CD8-positive, alpha-beta memory T cell (primary cell): ENCODE measurements at places on chromosomes 7 and 10.

DNA sequence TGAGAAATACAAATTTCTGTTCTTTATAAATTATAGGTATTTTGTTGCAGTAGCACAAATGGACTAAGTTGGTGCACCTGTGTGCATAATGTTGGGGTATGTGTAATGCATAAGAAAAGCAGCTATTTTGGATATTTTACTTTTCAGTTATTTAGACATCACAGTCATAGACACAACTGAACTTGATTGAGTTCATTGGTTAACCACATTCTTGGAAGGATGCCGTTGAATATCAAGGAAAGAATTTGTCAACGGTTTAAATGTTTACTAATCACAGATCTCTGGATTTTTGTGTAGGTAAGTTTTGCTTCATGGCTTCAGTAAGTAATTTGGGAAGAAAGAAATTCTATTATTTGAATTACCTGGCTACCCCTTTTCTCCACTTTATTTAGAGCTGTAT, 4.1 kb downstream of the OTUD1 start:
- no peak for DNase-seq

DNA sequence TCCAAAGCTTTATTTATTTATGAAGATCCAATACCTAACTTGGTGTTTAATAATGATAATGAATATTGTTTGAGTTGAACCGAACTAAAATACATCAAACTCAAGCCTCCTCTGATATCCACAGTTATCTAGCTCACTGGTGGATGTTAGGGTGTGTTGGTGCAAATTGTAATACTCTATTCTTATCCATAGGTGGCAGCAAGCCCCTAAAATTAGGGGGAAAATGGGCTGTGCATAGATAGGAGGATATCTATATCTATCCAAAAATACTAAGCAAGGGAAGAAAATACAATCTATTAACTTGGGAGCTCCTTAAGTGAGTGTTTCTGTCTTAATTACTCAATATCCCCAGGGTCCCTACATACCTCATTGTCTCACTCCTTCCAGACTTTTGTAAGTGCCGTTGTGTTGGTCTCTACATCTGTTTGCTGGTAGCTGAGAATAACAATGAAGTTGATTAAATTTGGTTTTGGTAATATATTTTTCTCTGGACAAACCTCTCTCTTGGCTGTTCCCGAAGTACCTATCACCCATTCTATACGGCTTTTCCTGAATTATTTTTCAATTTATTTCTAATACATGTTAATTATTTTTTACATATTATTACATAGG, 55.0 kb upstream of the VWDE start:
- peak; percentile 12 for DNase-seq

DNA sequence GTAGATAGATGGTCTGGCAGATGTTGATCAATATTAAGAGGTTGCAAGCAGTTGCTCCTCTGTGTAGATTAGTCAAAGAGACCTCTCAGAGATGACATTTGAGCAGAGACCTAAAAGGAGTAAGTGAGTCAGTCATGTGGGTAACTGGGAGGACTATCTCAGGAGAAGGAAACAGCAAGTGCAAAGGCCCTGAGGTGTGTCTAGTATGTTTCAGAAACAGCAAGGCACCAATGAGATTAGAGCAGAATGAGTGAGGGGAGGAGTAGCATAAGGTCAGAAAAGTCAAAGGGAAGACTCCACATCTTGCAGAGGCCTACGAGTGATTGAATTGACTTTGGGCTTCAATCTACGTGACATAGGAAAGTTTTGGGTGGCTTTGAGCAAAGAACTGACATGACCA, 89.8 kb upstream of the COL1A2 start:
- DNase-seq: no peak

GRCh38 chr7:19110776-19111175, 6.7 kb downstream of the TWIST1 start:
- no peak for DNase-seq

DNA sequence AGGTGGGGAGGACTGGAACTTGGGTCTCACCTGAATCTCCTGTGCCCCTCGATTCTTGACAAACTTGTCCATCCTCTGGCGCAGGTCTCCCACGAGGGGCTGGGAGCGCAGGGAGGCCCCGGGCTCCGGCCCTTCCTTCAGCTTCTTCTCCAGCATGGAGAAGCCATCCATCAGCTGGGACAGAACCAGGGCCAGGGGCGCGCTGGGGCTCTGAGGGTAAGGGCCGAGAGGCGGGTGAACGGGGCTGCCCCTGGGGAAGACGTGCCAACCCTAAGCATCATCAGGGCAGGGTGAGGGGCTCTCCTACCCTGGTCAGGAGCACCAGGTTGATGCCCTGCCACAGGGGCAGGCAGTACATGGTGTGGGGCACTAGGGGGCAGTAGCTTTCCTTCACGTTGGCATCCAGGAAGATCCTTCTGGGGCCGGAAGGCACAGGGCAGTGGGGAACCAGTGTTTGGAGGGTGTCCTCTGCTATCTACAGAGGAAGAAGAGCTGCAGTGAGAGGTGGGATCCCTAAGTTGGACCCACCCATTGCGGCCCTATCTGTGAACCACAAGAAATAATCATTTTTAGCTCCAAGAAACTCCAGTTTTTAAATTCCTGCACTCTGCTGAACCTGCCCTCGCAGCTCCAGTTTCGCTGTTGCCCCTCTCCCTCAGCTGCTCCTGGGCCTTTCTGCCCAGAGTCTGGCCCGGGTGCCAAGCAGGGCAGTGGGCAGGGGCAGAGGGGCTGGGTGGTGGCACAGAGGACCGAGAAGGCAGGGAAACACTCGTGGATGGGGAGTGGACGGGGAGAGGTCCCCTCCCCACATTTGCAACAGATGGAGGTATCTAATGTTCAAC, 10.8 kb upstream of the PYROXD2 start:
- DNase-seq: peak; percentile 56

GRCh38 chr10:68424454-68425014, 17.5 kb upstream of the RUFY2 start:
- no peak for DNase-seq

DNA sequence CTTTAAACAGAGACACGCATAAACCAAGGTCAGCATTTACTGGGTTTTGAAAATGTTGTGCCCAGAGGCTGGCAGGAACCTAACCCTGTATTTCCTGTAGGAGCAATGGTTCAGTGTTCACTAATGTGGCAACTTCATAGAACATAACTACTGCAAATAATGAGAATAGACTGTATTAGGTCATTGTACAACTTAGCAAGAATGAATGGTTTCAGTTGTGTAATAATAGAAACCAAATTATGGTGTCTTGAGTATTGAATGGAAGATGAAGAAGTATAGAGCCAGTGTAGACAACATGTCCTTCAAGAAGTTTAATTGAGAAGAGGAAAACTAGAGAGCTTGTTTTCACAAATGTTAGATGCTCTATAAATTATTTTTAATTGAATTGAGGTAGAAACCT, 172.5 kb downstream of the BUB3 start:
- DNase-seq: no peak

DNA sequence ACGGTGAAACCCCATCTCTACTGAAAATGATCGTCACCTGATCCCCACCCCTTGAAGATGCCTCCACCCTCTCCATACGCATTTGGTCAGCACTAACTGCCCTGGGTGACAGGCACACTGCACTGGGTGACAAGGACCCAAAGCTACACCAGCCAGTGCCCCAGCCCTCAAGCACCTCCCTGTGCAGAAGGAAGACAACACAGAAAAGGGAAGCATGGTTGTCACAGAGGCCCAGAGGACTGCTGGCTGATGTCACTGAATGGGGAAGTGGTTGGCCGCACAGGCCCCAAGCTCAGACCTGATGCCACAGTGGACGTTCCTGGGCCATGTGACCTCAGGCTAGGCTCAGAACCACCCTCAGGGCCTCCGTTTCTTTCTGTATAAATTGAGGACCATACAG, 4.2 kb upstream of the PILRA start:
- DNase-seq: peak; percentile 21

- DNase-seq: no peak
Observed at GRCh38 chr7:151652111-151652510, 132.4 kb upstream of the RHEB start.

DNA sequence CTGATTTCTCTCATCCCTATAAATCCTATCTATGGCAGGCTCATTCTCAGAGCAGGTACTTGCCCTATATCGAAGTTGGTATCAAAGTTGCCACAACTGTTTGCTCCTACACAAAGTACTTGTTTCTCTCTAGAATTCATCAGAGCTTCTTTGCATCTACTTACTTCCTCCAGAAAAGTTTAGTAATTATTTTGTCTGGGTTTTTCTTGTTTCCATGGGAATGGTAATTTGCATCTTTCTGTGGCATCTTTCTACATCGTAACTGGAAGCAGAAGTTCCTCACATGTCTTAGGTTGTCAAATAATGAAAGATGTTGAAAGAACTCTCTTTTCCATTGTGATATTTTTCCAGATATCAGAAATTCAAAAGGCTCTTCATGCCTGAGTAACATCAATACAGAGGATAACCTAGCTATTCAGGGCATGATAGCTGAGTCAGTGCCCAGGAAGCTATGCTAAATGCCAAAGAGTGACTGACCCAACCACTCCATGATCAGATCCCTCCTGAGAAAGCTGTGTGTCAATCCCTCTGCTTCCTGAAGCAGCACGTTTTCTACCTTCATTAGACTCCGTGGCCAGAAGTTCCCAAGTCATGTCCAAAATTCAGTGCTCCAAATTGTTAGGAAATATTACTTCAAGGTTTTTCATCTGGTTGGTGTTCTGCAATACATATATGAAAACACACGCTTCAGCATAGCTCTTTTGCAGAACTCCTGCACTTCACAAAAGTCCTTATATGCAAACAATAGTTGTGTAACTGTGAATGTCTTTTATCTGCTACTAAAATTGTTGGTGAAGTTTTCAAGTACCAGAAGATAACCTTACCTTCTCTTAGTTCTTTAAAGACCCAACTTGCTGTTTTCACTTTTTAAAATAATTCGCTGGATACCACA, 216.5 kb downstream of the VTI1A start:
- no peak for DNase-seq

DNA sequence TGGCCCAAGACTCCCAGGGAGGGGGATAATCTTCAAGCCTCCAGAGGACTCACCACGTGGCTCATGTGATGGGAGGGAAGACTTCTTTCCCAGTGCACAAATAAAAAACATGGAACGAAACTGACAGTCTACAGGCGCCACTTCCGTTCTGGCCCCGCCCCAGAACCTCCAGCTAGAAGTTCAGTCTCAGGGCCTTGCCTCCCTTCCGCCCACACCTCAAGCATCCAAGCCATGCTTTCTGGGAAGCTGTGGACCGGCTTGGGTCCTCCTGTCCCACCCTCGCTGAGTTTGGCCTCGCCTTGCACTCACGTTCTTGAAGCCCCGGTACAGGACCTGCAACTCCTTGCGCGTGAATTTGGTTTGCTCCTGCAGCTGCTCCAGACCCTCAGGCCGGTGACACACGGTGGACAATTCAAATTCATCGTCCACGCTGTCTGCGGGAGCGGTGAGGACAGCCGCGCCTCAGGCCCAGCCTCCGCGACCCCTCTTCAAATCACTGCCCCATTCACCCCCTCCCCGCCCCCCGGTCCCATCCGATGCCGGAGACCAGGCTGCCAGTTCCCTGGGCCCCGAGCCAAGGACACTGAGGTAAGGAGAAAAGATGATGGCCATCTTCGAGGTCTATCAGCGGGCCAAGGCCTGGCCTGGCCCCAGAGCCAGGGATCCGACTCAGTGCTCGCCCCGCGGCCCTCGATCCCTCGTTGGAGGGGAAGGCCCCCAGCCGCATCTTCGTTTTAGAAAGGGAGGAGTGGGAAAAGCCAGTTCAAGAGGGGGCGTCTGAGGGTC, 10.7 kb upstream of the OGA start:
- DNase-seq: peak; percentile 57

- no peak for DNase-seq
Observed at GRCh38 chr10:69228151-69228550, 8.0 kb downstream of the HKDC1 start.

- DNase-seq: no peak
Observed at GRCh38 chr10:3570131-3570729, 214.8 kb downstream of the KLF6 start.

DNA sequence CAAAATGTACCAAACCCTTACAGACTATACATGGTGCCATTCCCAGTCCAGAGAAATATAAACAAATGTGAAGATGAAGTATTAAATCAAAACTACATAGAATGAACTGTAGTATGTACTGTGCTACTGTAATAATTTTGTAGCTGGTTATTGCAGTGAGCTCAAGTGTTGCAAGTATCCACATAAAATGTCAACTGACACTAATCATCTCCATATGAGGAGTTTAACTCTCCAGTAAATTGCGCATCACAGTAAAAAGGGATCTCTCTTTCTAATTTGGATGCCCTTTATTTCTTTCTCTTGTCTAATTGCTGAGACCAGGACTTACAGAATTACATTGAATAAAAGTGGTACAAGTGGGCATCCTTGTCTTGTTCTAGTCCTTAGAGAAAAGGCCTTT, 165.5 kb downstream of the CPED1 start:
- no peak for DNase-seq

GRCh38 chr10:132418527-132419416, 21.8 kb downstream of the PWWP2B start:
- DNase-seq: no peak

DNA sequence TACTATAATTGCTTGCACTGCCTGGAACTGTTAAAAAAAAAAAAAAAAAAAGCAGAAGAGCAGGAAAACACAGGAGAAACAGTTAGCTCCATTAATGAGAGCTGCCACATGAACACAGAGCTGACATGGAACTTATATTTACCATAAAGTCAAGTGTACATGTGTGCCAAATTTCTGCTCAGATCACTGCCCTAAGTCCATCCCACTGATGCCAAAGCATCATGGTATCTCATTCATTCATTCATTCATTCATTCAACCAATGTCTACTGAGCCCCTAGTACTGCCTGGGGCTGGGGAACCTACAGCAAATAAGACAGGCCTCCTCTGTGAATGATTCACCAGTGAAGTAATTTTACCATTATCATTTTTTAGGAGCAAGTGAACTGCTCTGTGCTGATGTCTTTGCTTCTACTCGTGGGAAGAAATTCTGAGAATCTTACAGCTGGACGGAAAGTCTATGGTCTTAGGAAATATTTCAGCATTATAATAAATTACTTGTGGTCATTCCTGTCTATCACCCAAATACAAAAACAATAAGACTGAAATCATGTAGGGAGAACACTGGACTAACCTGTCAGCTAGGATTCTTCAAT, 58.8 kb upstream of the ABLIM1 start:
- DNase-seq: no peak

DNA sequence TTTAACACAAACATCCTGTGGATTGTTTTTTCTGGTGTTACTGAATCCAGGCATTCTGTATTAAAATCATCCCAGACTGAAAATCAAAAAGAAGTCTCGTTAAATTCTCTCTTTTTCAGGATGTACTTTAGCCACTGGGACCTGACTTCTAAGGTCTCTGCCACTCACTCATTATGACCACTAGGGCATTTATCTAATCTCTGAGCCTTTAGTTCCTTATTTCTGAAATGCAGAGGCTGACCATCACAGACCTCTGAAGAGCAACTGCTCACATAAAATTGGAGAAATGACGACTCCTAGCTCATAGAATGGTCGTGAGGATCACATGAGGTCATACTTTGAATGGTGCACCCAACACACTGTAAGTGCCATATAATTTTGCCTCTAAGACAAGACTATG, 63.2 kb downstream of the KCNMA1 start:
- no peak for DNase-seq

GRCh38 chr10:7866176-7866575, 47.9 kb downstream of the TAF3 start:
- no peak for DNase-seq
